ENCODE measurements at places on chromosomes 5 and 9. TPM values are rescaled to one million over a fixed set of nuclear protein-coding genes. Genes with fewer than 3 reads are reported as not detected.

CTSL gene
- total RNA-seq, result 719 TPM

DAPK1 gene
- 5.1 TPM for total RNA-seq

CARTPT gene
- not detected for total RNA-seq

BAAT gene
- under 0.01 TPM for total RNA-seq

MROH2B gene
- under 0.01 TPM for total RNA-seq

BRINP1 gene
- total RNA-seq, result 4.0 TPM

MYMK gene
- not detected for total RNA-seq

MLANA gene
- total RNA-seq, result 0.20 TPM

B4GALT1 gene
- 15.4 TPM for total RNA-seq

All from subcutaneous preadipocyte (primary cell).